ENCODE measurements at places on chromosomes 1 and 21. TPM values are rescaled to one million over a fixed set of nuclear protein-coding genes. Genes with fewer than 3 reads are reported as not detected.

DNA sequence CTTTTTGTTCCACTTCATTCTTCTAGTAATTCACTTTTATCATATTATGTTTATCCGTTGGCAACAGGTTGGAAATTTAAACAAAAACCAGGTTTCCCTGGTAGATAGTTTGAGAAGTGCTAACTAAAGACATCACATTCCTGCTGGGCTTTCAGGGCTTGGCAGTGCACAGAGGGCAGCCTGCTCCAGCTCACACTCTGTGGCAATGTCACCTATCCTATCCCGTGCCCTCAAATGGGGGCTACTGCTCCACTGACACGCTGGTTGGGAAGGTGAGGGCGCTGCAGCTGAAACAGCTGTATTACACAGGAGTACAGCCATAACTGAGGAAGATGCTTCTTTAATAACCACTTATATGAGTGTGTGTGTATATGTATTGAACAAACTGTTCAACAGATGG, 49.7 kb downstream of the RCAN1 start:
- no peaks in the 10 kb centered on the region for H3K27me3 ChIP-seq
- H3K36me3 ChIP-seq, result peaks cover 5% of the 10 kb centered on the region
- H3K4me3 ChIP-seq, result no peak overlapping the region
- no peak for DNase-seq
- H3K4me1 ChIP-seq, result no peaks in the 10 kb centered on the region

GRCh38 chr1:4557949-4558348, 96.5 kb upstream of the AJAP1 start:
- H3K4me1 ChIP-seq, result no peaks in the 10 kb centered on the region
- H3K4me3 ChIP-seq, result no peak overlapping the region

DNA sequence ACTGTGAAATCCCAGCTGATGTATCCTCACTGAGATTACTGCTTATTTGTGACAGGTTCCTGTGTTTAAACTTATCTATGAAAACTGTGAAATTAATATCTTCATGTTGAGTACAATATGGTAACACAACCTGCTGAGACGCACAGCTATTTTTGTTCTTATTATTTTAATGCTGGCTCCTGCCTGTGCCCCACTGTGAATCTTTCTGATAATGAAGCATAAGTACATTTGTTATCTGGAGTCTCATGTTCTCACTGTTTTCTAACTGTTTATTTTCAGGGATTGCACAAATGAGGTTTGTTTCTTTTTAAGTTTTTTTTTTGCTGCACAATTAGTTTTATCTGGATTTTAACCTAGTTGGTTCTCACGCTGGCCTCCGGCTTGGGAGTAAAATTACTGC, 39.9 kb upstream of the IFNAR2 start:
- no peaks in the 10 kb centered on the region for H3K36me3 ChIP-seq
- H3K27ac ChIP-seq, result no peak overlapping the region
- H3K4me3 ChIP-seq, result no peak overlapping the region
- no peaks in the 10 kb centered on the region for H3K27me3 ChIP-seq
- DNase-seq, result no peak

DNA sequence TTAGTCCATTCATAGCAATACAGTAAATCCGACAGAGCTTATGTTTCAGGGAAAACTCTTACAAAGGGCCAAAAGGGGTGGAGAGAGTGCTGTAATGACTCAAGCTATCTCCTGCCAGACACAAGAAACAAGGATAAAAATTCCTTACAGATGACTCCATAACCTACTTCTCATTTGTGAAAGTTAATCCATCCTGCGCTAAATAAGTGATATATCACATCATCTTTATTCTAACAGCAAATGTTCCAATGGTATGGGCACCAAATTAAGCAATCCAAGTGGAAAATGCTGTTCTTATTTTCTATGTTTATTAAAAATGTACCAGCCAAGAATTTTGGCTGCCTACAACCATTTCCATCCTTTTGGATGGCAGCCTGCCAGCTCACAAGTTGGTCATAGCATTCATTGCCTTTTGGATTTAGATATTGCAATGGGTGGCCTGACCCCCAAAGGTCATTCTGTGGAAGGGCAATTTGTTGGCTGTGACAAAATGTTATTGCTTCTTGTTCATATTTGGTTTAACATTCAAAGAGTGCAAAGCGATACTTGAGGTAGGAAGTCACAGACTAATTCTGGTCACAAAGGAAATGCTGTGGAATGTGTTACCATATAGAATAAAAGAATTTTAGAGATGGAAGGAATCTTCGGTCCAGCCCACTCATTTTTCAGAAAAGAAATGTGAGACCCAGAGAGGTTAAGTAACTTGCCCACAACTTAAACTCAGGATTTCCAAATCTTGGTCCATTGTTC, 2.8 kb upstream of the ENAH start:
- peak; percentile 38 for DNase-seq
- peak overlapping the region; percentile 98 for H3K27ac ChIP-seq
- H3K36me3 ChIP-seq, result no peaks in the 10 kb centered on the region
- H3K4me3 ChIP-seq, result no peak overlapping the region
- peaks cover 33% of the 10 kb centered on the region for H3K4me1 ChIP-seq
- no peaks in the 10 kb centered on the region for H3K27me3 ChIP-seq

DNA sequence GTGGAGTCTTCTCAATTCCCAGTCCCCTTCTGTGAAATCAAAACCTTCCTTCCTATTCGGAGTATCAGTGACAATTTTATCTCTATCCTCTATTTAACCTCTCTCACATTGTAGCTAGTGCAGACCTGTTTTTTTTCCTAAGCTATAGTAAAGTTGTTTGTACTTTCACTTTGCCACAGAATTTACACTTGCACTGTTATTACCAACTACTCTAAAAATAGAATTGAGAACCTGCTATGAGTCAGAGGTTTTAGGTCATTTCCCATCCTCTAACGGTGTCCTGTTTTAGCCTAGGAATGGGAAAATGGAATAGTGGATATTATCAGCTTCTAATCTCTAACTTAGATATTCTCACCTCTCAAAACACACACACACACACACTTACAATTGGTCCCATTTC, 862.7 kb downstream of the NCAM2 start:
- H3K27me3 ChIP-seq, result no peaks in the 10 kb centered on the region
- no peak for DNase-seq
- H3K27ac ChIP-seq, result peak overlapping the region; percentile 37
- no peaks in the 10 kb centered on the region for H3K4me1 ChIP-seq
- no peaks in the 10 kb centered on the region for H3K36me3 ChIP-seq
- H3K4me3 ChIP-seq, result no peak overlapping the region

GRCh38 chr1:174160109-174160473, 771 bp downstream of the RABGAP1L start:
- DNase-seq, result peak; percentile 18
- H3K36me3 ChIP-seq, result no peaks in the 10 kb centered on the region
- no peaks in the 10 kb centered on the region for H3K27me3 ChIP-seq

DNA sequence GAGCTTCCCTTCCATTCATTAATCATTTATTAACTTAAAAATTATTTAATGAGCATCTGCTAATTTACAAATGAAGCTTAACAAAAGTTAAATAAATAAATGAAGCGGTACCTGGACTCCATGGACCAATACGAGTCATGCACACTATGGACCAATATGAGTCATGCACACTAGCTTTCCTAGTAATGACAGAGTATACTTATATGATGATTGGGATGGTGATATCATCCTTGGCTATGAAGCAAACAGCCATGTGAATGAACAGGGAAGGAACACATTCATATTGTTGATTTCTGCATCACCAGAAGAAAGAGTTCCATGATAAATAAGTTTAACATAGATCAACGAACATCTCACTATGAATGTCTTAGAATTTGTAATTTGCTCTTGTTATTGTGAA, 109.9 kb downstream of the SPAG17 start:
- no peak for DNase-seq
- H3K27ac ChIP-seq, result no peak overlapping the region
- H3K4me3 ChIP-seq, result no peak overlapping the region
- no peaks in the 10 kb centered on the region for H3K36me3 ChIP-seq
- H3K27me3 ChIP-seq, result no peaks in the 10 kb centered on the region
- no peaks in the 10 kb centered on the region for H3K4me1 ChIP-seq

- H3K36me3 ChIP-seq, result no peaks in the 10 kb centered on the region
- no peak for DNase-seq
- H3K4me1 ChIP-seq, result no peaks in the 10 kb centered on the region
- no peak overlapping the region for H3K4me3 ChIP-seq
Observed at GRCh38 chr1:153474347-153474746, 13.9 kb upstream of the S100A7 start.

DNA sequence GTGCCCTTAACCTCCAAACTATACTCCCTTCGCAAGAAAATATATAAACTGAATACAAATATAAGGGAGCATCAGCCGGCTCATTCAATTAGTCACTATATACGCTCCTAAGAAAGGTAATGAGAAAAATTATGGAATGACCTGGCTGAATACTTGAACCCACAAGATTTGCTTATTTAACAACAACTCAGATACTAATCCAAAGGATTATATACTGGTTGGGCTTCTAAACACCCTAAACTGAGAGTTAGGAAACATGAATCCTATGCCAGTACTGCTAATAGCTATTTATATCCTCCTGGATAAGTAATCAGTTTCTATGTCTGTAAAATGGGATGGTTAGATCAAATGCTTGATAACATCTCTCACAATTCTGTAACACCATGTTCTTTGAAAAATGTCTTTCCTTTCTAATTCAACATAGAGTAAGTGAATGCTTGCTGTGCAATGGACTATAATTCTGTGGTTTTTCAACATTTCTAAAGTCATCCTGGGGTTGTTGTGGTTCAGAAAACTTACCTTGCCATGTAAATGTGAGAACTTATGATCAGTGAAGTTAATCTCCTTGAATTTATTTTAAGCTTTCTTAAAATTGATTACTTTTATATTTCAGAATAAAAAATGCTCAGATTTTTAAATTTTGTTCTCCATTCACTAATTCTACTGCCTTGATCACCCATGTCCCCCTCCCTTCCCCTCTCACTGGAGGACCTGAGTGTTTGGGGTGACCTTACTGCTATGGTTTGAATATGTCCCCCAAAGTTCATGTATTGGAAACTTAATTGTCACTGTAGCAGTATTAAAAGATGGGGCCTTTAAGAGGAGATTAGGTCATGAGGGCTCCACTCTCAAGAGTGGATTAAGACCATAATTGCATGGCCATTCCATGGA, 14.5 kb downstream of the DUSP10 start:
- H3K36me3 ChIP-seq, result no peaks in the 10 kb centered on the region
- no peaks in the 10 kb centered on the region for H3K27me3 ChIP-seq
- DNase-seq, result no peak
- H3K4me3 ChIP-seq, result no peak overlapping the region
- H3K4me1 ChIP-seq, result peaks cover 66% of the 10 kb centered on the region

GRCh38 chr1:84000954-84001495, 2.1 kb upstream of the TTLL7 start:
- no peak overlapping the region for H3K4me3 ChIP-seq
- H3K4me1 ChIP-seq, result peaks cover 13% of the 10 kb centered on the region
- H3K36me3 ChIP-seq, result no peaks in the 10 kb centered on the region
- no peaks in the 10 kb centered on the region for H3K27me3 ChIP-seq

Gene S100A4
- total RNA-seq, result 102 TPM

Gene DDX59
- total RNA-seq, result 42.0 TPM

Gene OR6N1
- total RNA-seq, result not detected

GRCh38 chr1:76866566-76866965, 714 bp upstream of the ST6GALNAC5 start:
- no peak overlapping the region for H3K27ac ChIP-seq
- no peaks in the 10 kb centered on the region for H3K36me3 ChIP-seq
- no peak for DNase-seq
- peaks cover 39% of the 10 kb centered on the region for H3K27me3 ChIP-seq

DNA sequence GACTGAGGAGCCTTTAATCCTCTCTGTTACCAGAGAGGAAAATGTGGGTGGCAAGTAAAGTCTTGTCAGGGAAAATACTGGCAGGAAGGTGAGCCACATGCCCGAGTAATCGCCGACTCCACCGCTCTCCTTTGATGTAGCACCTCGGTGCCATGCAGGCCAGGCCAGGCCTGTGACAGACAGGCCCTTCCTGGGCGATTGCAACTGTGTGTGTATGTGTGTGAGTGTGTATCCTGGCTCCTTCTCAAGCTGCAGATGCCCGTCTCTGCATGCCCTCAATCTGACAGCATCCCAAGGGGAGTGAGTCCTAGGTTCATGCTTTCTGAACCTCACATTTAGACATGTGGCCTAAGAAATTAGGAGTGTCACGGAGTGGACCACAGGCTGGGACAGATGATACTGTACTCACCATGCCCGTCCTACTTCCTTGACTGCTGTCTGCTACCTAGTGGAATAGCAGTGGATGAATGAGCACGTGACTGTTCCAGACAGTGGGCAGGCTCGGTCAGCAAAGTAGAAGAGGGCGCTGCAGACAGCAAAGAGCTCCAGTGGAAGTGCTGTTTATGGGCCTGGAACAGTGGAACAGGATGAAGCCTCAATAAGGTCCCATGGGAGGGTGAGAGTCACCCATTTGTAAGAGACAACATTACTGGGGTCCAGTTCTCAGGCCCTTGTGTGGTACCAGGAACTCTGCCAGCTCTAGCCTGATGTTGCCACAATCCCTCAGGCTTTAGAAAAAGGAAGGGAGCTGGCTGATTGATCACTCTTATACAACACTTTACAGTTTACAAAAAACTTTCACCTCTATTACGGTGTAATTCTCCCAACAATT, 25.3 kb downstream of the SERTAD4 start:
- H3K27ac ChIP-seq, result no peak overlapping the region
- no peak overlapping the region for H3K4me3 ChIP-seq
- H3K27me3 ChIP-seq, result no peaks in the 10 kb centered on the region
- no peak for DNase-seq

Gene TRAF3IP3
- total RNA-seq, result 0.35 TPM

- no peaks in the 10 kb centered on the region for H3K4me1 ChIP-seq
- DNase-seq, result no peak
- H3K27me3 ChIP-seq, result no peaks in the 10 kb centered on the region
- no peak overlapping the region for H3K4me3 ChIP-seq
Observed at GRCh38 chr1:220137019-220137786, 43.3 kb downstream of the IARS2 start.

- no peak overlapping the region for H3K27ac ChIP-seq
- H3K27me3 ChIP-seq, result no peaks in the 10 kb centered on the region
- H3K4me3 ChIP-seq, result no peak overlapping the region
- no peaks in the 10 kb centered on the region for H3K36me3 ChIP-seq
- DNase-seq, result no peak
Observed at GRCh38 chr21:29749223-29749622, 190.6 kb downstream of the GRIK1 start.

Gene AUNIP
- not detected for total RNA-seq

Gene TSPAN2
- 2.6 TPM for total RNA-seq

Gene SPATA45
- total RNA-seq, result not detected

DNA sequence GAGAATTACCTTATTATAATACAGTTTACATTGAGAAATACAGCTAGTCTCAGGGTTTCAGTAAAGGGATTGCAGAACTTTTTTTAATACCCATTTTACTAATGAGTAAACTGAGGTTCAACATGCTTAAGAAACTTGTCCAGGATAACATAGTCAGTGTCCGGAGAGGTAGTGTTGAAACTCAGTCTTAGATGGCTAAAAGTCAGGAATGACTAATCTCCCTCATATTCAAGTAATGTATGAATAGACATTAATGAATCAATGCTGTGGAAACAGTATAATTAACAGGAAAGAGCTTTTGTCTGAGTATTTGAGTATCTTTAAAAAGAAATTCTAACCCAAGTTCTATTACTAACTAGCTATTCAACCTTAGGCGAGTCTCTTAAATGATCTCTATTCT, 397.6 kb downstream of the PLA2G4A start:
- no peaks in the 10 kb centered on the region for H3K27me3 ChIP-seq
- no peak overlapping the region for H3K4me3 ChIP-seq
- no peak overlapping the region for H3K27ac ChIP-seq
- no peaks in the 10 kb centered on the region for H3K4me1 ChIP-seq

GRCh38 chr1:245121523-245121922, 33.3 kb upstream of the KIF26B start:
- no peaks in the 10 kb centered on the region for H3K4me1 ChIP-seq
- no peak overlapping the region for H3K4me3 ChIP-seq
- no peak overlapping the region for H3K27ac ChIP-seq
- DNase-seq, result no peak
- H3K36me3 ChIP-seq, result peaks cover 9% of the 10 kb centered on the region
- H3K27me3 ChIP-seq, result no peaks in the 10 kb centered on the region
